Lung microvascular endothelial cell (primary cell): ENCODE measurements at places on chromosomes 1 and 21.

DNA sequence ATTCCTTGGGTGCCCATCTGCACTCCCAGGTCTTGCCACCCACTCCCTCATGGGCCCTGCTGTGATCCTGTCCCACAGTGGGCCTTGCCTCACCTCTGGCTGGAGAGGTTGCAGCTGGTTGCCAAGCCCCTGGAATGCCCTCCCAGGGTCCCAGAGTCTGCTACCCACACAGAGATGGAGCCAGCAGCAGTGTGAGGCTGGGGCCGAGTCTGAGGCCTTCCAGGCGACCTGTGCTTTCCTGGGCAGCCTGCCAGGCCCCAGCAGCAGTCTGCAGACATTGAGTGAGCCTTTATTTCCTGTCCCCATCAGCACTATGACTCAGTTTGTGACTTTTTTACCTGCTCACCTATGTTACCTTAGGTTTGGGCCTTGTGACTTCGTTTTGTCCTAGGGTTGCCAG, 25.0 kb upstream of the TSPAN2 start:
- peak; percentile 40 for DNase-seq

DNA sequence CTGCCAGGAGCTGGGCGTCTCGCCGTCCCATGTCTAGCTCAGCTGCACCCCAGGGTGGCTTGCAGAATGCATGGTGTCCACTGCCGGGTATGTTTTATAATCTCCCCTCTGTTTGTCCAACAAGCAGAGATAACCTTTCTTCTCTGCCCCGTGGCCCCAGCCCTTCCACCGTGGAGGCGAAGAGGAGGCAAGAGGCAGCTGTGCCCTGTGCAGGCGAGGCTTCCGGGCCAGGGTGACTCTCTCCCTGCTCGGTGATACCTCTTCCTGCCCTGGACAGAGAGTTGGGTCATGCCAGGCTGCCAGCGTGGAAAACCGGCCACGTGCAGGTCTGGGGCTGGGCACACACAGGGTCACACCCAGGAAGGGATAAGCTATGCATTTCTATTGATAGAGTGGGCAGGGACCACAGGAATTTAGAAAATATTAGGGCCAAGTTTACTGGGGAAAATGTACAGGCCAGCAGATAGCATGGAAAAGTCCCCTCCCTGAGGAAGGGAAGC, at the start of gene TFF2:
TSS of gene TFF2 (minus strand) at position 68 of the 500 bp plus-strand sequence. CDS start at position 31, 37 bp downstream.
- no peak for DNase-seq

GRCh38 chr1:43303471-43304313, 2.9 kb downstream of the TIE1 start:
- no peak for DNase-seq

DNA sequence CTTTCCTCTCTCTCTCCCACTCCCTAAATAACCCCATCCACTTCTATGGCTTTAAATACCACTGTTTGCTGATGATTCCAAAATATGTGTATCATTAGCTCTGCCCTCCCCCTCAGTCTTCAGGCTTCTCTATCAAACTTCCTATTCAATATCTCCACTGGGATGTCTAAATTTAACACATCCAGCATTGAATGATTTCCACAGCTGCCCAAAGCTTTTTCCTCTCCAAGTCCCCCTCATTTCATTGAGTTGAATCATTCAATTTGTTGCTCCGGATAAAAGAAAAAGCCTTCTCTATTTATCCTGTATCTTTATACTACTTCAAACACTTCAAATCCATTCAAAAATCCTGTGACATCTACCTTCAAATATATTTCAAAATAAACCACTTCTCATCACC, 225.0 kb downstream of the SEC16B start:
- no peak for DNase-seq

- DNase-seq, result no peak
Observed at GRCh38 chr1:59833022-59833421, 18.3 kb downstream of the HOOK1 start.

- peak; percentile 71 for DNase-seq
Observed at GRCh38 chr1:157993147-157993917, at the start of gene KIRREL1. KIRREL1 (plus strand) TSS chr1:157993645; CDS start chr1:157993677, 32 bp downstream.

- DNase-seq, result no peak
Observed at GRCh38 chr21:26845759-26846035, 488 bp upstream of the ADAMTS1 start.

GRCh38 chr1:158089925-158090637, 90.6 kb upstream of the CD1D start:
- no peak for DNase-seq

GRCh38 chr1:215543191-215543606, 23.9 kb upstream of the KCTD3 start:
- DNase-seq, result no peak

DNA sequence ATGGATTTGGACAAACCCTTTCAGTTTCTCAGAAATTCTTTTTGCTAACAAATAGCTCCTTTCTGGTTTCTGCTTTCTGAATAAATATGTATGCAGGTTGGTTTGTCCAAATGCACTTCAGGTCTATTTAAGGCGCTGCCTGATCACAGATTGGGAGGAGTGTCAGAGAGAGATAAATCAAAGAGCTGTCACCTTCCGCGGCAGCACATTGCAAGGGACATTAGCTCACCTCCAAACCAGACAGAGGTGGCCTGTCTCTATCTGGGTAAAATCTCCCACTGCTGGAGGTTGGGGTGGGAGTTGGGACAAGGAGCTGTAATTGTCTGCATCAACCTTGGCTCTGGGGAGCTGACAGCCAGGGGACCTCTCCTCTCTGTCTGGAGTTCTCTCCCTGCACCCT, 25.2 kb downstream of the PRAMEF20 start:
- DNase-seq, result no peak
